ENCODE measurements at places on chromosomes 12 and 14.

DNA sequence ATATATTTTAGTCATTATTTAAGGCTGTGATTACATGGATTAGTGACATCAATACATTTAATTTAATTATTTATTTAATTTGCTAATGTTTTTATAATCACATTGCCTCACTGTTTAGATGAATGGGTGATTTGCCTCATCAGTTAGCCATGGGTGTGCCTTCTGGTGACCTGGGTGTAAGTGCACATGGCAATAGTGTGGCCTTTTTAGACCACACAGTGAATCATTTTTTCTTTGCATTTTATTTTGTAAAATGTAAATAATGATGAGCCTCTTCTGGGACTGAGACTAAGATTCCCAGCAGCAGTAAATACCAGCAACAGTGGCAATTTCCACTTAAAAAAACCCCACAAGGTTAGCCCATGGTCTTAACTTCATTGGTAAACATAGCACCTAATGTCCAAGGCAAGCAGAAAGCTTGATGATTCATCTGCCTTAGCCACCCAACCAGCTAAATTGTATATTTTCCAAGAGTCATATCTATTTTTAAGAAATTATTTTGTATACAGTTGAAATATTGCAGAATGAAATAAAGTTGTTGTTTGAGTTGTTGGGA is 235.9 kb upstream of the NOVA1 start:
- no peak for DNase-seq

GRCh38 chr14:68384335-68384734 is 408.5 kb downstream of the ZFP36L1 start:
- no peak for DNase-seq

DNA sequence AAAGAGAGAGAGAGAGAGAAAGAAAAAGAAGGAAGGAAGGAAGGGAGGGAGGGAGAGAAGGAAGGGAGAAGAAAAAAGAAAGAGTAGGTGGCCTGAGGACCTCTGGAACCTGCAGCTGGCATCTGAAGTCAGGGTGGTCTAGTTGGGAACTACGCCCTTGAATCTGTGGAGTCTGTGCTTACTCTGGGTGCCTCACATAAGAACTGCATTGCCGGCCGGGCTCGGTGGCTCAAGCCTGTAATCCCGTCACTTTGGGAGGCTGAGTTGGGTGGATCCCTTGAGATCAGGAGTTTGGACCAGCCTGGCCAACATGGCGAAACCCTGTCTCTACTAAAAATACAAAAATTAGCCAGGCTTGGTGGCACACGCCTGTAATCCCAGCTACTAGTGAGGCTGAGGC is 10.0 kb upstream of the NRDE2 start:
- no peak for DNase-seq

GRCh38 chr14:36442824-36443241 is 77.2 kb downstream of the NKX2-1 start:
- no peak for DNase-seq

DNA sequence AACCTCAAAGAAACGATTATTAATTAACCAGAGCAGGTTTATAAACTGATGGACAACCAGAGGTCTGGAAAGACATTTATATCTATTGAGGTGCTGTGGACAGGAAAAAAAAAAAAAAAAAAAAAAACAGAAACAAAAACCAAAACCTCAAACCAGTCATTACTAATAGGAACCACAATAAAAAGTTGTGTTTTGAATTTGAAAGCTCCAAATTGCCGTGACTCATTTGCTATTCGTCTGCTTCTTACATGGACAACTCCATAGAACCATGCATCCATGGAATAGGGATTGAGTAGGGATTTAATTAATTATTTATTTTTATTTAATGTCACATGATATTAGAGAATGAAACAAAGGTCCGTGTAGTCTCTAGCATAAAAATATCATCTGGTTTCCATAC is 134.1 kb upstream of the SSTR1 start:
- DNase-seq = no peak

- DNase-seq = no peak
Measured at GRCh38 chr12:52495389-52495788, 2.3 kb upstream of the KRT6A start.

DNA sequence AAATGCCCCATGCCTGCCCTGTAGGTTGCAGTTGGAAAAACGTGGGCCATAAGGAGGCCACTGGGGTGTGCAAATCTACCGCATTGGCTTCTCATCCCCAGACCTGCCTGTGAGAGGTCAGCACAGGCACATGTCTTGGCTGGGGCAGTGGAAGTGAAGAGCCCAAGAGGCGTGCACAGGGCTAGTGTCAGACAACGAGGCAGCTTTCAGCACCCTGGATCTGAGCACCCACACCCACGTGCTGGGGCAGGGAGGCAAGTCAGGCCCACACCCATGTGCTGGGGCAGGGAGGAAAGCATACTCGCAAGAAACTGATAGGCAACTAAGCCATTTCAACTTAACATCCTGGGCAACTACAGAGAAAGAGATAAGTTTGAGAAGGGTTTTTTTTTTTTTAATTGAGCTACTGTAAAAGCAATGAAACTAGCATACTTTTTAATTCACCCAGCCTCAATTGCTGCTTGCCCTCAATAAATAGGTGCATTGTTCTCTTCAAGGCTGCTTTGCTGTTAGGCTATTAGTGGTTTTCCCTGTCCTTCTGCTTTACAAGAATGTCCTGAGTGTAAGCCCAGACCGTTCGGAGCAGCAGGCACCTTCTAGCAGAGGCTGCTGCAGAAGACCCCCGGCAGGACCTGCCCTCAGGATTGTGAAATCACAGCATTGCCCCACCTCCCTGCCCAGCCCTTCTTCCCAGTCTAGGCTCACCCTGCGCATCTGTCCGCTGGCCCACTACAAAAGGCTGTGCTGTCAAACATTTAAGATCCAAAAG is 355.3 kb upstream of the FKBP4 start:
- no peak for DNase-seq

DNA sequence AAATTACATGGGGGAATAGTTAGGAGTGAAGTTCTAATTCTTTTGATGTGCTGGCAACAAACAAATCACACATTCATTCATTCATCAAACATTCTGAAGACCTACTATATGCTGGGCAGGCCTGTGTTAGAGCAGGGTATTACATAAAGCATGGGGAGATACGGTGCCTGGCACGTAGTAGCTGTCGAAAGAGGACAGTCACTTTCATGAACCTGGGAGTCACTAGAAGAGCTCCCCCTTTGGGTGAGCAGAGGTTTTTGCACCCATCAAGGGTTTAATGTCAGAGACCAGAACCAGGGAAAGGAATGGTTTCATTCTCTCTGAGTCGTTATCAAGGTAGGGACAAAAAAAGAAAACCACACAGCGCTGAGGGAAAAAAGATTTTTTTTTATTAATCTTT is 10.0 kb downstream of the LHX5 start:
- DNase-seq = no peak

DNA sequence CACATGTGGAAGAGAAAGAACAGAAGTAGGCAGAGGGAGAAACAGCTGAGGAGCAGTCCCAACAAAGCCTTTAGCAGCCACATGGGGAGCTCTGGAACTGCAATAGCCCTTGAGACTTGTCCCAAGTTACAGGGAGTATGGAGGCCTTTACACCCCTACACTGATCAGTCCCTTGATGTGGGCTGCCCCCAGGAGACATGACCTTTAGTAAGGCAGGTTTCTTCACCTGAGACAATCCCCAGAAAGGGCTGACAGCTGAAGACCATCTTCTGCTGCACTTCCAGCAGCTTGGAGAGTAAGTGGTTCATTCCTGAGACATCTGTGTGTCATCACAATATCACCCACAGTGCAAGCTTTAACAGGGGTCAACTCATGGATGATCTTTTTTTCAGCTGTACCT is 8.6 kb upstream of the SNAPC1 start:
- DNase-seq = no peak

DNA sequence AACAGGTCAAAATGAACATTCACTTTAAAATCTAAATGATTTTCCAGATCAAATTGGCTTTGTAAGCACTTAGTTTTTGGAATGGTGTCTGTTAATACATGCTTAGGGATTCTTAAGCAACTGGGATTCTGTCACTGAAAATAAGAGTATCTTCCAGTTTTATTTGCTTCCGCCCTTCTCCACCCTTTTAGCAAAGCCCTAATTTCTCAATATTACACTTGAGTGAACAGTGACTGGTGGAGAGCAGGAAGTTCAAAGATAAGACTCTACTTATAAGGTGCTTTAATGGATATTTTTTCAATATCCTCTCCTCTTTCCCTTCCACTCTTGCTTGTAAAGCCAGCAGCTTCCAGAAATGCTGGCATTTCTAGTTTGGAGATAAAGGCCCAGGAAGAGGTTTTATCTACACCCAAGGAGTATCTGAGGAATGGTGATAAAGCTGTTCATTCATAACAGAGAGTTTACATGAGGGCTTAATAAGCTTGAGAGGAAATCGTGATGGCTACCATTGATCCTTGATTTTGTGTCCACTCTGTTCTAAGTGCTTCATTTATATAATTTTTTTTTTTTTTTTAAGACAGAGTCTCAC is 265.9 kb upstream of the PRICKLE1 start:
- DNase-seq = no peak

DNA sequence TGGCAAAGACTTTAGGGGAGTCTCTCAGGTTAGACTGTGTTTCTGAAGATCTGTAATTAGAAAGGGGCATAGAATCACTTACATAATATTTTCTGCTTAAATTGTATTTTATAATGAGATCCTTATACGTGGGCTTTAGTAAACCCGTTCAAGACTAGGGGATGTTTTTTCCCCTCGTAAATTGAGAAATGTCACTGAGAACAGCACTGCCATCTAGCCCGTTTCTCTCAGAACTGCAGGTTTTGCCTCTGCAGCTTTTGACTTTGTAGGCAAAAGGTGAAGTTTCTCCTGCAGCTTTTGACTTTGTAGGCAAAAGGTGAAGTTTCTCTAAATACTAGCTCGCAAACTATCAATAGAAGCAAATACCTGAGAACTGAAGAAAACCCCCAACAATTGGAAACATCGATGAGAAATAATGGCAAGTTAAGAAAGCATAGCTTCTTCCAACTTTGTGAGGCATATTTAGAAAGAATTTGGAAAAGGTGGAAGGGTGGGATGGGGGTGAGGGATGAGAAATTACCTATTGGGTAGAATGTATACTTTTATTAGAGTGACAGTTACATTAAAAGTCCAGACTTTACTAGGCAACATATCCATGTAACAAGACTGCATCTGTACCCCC is 9.9 kb upstream of the ASPG start:
- DNase-seq = no peak

GRCh38 chr12:96034621-96035282 is 635 bp downstream of the LTA4H start:
- DNase-seq = peak; percentile 7

GRCh38 chr14:61153431-61153830 is 127.7 kb downstream of the TMEM30B start:
- DNase-seq = no peak

GRCh38 chr14:64715146-64715627 is 11.0 kb downstream of the PLEKHG3 start:
- no peak for DNase-seq

GRCh38 chr12:70366581-70367257 is 629 bp downstream of the KCNMB4 start:
- DNase-seq = peak; percentile 63

DNA sequence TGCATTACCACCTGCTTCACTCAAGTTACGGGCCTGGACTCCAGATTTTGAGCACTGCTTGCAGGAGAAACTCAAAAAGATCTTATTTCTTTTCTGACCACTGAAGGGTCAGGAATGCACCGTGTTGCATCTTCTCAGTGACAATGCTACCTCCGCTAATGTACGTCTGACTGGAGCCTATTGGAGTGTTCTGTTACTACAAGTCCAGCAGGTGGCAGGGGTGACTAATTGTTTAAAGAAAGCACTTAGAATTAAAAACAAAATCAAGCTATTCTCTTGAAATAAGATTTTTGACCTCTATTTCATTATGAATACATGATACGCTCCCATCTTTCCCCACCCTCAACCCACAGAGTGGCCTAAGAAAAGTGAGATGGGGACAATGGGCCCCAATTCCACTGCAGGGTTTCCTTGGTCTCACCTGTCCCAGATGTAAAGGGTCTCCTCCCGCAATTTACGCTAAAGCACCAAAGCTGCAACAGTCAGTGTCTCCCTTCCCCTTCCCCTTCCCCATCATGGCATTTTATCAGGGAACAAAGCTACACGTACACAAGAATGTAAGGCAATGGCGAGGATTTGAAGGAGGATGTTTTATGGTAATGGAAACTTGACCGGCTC is 2.2 kb downstream of the TBPL2 start:
- DNase-seq = no peak

GRCh38 chr14:51451561-51451960 is 200.1 kb upstream of the FRMD6 start:
- DNase-seq = no peak

- no peak for DNase-seq
Measured at GRCh38 chr14:74308695-74309094, 6.0 kb upstream of the ABCD4 start.

- DNase-seq = no peak
Measured at GRCh38 chr12:22665476-22665875, 40.5 kb downstream of the ETNK1 start.

DNA sequence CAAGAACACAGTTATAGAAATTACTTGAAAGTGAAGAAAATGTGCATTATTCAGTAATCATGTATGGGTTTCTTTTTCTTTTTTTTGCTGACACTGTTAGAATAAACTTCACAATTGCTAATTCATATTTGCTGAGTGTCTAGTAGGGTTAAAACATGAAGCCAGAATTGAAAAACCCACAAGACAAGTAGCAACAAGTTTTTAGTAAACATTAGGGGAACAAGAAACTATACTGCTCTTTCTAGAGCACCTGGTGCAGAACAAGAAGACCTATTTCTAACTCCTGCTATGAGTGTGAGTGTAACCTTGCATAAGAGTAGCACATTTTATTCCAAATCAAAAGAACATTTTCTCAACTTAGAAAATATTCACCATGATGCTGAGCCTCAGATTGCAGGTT is 83.2 kb downstream of the ITPR2 start:
- no peak for DNase-seq

GRCh38 chr14:39841088-39841487 is 408.9 kb upstream of the FBXO33 start:
- no peak for DNase-seq

GRCh38 chr14:55070981-55071411 is 19.5 kb downstream of the MAPK1IP1L start:
- DNase-seq = no peak

GRCh38 chr12:6912164-6912935 is 2.0 kb upstream of the ENO2 start:
- no peak for DNase-seq

- no peak for DNase-seq
Measured at GRCh38 chr12:124972211-124972610, 16.7 kb downstream of the DHX37 start.

- DNase-seq = no peak
Measured at GRCh38 chr14:98633380-98633779, 638.6 kb downstream of the BCL11B start.

GRCh38 chr14:70982200-70982599 is 74.9 kb downstream of the PCNX1 start:
- no peak for DNase-seq

- peak; percentile 0 for DNase-seq
Measured at GRCh38 chr12:126726481-126727217, 1540.3 kb upstream of the TMEM132C start.

GRCh38 chr12:25320123-25321006 is 69.6 kb upstream of the KRAS start:
- no peak for DNase-seq

GRCh38 chr14:105197211-105197641 is 16.1 kb upstream of the NUDT14 start:
- no peak for DNase-seq
